ENCODE measurements at places on chromosomes 2 and 18.

GRCh38 chr2:10087360-10087759 is 7.1 kb upstream of the CYS1 start:
- DNase-seq: no peak

- no peak for DNase-seq
These were observed 51.4 kb downstream of the ITGAV start for GRCh38 chr2:186641132-186641806.

- DNase-seq: no peak
These were observed 32.2 kb downstream of the MAPRE2 start for GRCh38 chr18:35073186-35074105.

DNA sequence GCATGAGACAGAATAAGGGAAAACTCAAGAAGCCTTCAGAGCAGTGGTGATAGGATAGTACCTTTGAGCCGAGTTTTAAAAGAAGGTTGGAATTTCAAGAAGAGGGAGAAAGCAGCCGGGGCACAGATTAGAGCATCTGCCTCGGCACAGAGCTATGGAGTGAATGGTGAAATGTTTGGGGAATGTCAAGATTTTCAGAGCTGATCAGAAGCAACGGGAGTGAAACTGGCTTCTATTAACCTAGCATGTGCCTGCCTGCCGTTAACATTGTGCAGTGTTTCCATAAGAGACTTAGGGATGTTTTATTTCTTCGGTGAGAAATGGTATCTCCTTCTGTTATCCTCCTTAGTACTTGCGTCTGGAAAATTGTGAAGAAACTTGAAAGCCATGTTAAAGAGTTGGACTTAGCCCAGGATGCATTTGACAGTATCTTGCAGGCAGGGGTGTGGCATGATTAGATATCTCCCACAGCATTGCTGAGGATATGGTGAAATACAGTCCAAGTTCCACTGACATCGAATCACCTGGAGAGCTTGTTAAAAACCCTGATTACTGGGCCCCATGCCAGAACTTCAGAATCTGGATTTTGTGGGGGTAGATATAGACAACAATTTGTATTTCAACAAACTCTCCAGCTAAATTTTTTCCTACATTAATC is 96.8 kb upstream of the PPP1CB start:
- no peak for DNase-seq

DNA sequence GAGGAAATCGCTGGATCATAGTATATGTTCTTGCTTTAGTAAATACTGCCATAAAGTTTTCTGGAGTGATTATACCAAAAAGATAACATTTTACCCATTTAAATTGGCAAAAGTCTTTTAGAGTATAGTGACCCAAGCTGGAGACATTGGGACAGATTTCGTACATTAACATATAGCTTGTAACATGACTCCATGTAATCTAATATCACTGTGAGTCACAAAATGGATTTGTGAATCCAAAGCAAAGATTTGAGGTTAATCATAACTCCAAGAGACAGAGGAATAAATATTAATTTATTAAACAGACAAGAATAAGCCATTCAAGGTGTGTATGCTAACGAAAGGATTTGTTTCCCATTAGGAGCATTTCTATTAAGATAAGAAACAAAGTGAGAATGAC is 45.0 kb upstream of the RMP24 start:
- DNase-seq: no peak

DNA sequence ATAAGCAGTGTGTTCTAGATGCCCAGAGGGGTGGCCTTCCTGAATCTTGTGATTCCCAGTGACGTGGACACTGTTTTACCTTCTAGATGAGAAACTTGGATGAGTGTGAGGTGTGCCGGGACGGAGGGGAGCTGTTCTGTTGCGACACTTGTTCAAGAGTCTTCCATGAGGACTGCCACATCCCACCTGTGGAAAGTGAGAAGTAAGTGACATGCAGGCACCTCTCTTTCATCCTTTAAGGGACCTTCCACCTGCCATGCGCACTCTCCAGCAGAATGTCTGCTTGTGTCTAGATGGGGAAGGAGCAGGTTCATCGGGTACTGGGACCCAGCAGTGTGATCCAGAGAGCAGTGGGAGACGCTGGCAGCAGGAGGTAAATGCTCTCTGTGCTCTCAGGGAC is 16.0 kb upstream of the SP100 start:
- no peak for DNase-seq

DNA sequence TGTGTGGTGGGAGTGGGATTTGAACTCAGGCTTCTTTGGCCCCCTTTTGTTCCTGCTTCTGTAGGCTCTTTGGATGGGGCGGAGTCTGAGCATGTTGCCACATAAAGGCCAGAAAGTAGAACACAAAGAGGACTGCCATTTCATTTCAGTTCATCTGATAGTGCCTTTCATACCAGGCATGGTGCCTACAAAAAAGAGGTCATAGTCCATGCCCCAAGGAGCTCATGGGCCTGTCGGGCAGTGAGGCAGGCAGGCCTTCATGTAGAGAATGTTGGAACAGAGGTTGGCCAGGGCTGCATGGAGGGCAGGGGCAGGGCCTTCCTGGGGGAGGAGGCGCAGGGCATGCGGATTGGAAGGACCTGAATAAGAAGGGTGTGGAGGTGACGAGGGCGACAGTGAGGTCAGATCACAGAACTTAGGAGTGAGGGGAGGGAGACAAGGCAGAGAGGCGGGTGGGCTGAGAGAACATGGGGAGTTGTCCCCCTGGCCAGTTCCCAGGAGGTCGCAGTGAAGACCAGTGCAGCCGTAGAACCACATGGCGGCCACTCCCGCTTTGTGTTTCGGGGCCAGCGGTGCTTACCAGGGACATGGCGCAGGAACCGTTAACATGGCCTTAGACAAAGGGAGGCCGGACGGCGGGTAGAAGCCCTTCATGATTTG is 49.1 kb downstream of the ITGB1BP1 start:
- DNase-seq: no peak

GRCh38 chr2:85635636-85636035 is 19.6 kb downstream of the USP39 start:
- no peak for DNase-seq

DNA sequence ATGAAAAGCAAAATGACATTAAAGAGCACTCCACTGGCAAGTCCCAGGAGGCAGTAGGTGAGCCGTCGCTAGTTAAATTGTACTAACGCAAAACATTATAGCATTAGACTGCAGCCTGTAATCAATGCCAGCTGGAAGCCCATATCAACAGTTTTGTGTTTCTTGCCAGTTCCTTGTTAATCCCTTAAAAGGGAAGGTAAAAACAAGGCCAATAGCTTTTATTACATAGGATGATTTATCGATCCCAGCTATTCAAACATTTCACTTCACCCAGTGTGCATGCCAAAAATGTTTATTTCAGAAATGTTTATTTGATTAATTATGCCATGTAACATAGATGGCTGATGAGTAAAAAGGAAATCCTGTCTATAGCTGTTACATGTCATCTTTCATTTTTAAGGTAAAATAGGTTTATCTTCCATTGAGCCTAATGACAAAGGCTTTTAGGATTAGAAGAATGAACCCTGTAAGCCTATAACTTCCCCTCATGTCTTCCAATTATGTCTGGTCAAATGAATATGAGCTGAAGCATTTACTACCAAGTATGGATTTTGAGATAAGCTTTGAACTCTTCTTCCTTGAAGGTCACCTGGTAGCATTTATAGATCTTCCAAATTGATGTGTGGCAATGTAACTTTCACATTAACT is 591.2 kb downstream of the RNF144A start:
- no peak for DNase-seq

DNA sequence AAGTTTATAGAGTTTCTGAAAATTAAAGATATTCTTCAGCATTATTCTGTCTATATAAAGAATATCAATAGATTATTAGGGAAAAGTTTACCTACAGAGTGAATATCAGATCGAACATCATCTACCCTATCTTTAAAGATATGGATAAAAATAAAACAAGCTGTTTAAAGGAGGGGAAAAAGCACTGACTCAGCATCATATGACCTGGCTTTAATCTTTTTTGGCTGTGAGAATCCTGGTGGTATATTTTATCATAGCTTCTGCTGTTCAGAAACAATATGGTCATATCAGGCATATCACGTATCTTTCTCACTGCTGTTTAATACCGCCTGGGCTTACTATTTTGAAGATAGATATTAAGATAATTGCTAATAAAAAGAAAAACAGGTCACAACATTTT is 80.2 kb downstream of the NEB start:
- no peak for DNase-seq

DNA sequence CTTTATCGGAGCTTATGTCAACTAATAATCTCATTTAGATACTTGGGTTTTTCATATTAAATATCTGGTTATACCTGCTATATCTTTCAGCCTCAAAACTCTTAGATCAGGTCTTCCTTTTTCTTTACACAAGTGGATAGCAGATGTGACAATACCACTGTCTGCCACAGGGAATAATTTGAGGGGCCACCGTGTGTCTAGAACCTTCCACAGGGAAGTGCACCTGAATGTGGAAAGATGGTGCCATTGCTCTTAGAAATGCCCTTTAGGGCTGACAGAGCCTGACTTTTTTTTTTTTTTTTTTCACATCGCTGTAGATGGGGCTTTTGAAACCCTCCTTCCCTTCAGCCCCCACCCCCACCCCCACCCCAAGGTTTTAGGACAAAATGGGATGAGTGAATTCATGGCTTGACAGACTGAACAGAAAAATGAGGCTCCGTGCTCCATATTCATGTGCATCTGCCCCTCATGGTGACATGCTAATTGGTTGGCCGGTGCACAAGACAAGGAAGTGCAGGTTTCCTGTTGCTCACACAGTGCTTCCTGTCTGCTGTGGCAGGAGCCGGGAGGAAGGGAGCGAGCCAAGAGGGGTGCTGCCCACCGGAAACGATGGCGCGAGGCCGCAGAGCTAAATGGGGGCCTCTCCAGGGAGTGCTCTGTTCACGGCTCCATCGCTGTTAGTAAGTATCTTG is 246.0 kb downstream of the LDLRAD4 start:
- DNase-seq: no peak

DNA sequence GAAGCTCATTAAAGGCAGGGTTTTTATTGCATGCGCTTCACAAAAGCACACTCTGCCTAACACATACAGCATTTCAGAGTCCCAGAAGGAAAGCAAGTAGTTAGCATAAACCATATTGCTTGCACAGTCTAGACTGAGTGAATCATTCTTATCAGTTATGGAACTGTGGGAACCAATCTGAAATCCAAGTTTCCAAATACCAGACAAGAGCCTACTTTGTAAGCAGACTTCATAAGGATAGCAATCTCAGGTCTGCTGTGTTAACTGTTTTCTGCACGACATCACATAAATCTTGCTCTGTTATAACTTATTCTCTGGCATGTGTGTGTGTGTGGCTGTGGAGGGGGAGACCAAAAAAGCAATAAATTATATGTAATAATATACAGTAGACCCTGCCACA is 608.1 kb upstream of the REG3G start:
- no peak for DNase-seq

Measured in osteocyte (in vitro differentiated cells).